ENCODE measurements at places on chromosomes 16 and 17.

DNA sequence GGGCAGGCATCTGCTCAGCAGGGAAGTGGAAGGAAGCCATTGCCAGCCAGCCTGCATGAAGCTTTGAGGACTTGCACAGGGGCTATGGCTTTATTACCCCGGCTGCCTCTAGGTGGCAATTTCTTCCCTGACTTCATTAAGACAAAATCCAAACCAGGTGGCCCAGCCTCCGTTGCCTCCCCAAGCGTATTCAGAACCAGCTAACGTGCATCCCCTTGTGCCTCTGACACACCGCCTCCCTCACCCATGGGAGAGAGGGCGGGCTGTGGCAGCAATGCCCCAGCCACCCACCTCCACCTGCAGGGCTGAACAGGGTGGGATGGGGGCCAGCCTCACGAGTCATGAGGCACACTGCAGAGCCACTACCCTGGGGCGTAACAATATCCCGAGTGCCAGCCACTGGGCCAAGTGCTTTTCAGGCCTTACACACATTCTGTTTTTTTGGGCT is 6.8 kb downstream of the KIFC3 start:
- DNase-seq = peak; percentile 58

DNA sequence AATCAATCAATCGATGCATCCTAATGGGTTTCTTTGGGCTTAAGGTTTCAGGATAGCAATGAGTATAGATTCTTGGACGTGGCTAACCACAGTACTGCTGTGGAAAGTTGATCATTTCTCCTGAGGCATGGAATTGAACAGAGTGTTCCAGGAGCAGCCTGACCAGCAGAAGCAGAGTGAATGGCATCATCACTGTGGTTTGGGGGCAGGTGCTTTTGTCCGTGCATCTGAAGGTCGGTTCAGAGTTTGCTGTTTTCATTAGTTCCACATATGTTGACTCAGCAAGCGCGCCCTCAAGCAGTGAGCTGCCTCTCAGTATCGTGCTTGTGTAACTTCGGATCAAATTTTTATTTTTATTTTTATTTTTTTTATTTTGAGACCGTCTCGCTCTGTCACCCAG is 24.9 kb downstream of the KIAA0513 start:
- no peak for DNase-seq

DNA sequence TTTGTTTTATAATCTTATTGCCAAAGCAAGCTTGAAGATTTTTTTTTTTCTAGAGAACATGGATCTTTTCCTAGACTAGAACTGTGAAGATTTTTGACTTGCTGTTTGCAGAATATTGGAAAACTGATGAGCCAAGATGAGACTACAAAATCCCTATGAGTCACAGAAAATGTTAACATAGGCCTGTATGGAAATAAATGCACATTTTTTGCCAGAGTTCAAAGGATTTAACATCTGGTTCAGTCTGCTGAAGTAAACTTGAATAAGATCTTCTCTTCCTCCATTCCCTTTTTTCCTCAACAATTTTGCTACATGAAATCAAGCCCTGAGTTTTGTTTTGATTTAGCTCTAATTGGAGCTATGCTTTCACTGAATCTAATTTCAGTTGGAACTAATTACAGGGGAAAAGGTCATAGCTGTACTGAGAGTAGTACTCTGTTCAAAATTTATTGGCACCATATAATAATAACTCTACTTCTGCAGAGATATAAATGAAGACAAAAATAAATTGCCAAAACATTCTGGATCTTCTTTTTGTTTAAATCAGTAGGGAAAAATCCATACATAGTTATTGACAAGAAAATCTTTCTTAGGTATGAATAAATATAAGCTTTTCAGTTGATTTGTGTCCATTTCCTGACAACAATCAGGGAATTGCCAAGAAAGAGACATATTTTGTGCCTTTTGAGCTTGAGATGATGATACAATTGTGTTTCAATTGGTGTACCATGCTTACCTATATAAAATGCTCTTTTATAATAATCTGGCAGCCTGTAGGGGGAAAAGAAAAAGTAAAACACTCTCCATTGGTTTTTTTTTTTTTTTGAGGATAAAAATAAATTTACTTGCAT is 387.5 kb upstream of the GOT2 start:
- DNase-seq = no peak

GRCh38 chr16:1877804-1878203 is 5.8 kb upstream of the MEIOB start:
- no peak for DNase-seq

- no peak for DNase-seq
Observed at GRCh38 chr17:74491626-74492025, 25.2 kb downstream of the CD300A start.

- no peak for DNase-seq
Observed at GRCh38 chr17:30958187-30958586, 12.7 kb upstream of the RNF135 start.

- no peak for DNase-seq
Observed at GRCh38 chr17:58432806-58433573, 15.7 kb upstream of the RNF43 start.

DNA sequence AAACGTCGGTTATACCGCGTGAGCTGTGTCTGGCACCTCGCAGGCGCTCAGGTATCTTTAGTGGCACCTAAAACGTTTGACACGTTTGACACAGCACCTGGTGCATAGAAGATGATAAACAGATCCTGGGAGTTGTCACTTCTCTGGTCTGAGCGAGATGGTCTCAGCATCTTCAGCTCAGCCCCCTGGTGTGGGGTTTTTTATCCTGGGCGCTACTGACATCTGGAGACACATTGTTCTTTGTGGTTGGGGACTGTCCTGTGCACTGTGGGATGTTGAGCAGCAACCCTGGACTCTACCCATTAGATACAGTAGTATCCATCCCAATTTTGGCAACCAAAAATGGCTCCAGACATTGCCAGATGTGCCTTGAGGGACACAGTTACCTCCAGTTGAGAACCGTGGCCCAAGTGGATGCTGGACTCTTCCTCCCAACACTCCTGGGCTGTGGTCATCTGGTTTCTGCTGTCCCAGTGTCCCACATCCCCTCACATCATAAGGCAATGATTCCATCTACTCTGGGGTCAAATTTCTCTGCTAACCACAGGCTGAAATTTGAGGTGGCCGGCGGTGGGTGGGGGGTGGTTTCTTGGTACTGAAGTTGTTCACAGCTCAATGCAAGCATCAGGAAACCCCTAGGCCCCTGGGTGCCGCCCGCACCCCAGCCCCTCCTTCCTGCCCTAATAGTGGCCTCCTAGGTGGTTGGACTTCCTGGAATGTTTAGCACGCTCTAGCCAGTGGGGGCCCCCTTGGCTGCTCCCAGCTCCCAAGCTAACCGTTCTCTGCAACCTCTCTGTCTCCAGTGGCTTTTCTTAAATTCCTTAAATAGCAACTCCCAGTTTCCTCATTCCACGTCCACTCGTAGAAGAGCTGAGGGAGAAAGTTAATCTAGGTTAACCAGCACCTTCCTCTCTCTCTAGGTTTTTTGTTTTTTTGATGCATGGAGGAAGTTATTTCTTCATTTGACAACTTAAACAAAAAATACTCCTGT is 124.8 kb downstream of the ABCC1 start:
- DNase-seq = no peak

- DNase-seq = no peak
Observed at GRCh38 chr16:50121721-50122445, 31.2 kb upstream of the TENT4B start.

DNA sequence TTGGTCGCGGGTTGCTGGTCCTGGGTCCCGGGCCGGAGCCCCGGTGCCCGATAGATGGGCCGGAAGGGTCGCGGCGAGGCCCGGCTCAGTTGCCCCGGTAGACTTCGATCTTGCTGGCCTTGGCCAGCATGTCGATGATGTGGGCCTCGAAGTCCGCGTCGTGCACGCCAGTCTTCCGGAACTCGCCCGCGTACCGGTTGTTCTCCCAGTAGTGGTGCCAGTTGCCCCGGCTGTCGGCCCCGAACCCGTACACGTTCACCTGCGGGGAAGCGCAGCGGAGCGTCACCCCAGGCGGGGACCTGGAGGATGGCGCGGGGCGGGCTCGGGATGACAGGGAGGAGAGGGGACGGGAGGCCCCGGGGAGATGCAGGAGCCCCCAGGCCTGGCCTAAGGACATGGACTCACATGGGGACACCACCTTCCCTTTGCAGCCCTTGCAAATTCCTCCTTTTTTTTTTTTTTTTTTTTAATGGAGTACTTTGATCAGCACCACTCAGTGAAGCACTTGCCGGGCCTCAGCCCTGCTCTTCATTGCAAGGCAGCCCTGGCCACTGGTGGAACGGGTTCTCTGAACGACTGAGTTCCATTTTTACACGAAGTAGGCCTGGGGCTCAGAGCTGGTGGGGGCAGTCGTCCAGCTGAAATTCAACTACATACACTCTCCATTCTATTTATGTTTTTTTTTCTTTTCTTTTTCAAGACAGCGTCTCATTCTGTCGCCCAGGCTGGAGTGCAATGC is 35.1 kb downstream of the DDX19A start:
- no peak for DNase-seq

GRCh38 chr16:58116081-58116480 is 13.1 kb downstream of the CFAP20 start:
- no peak for DNase-seq

DNA sequence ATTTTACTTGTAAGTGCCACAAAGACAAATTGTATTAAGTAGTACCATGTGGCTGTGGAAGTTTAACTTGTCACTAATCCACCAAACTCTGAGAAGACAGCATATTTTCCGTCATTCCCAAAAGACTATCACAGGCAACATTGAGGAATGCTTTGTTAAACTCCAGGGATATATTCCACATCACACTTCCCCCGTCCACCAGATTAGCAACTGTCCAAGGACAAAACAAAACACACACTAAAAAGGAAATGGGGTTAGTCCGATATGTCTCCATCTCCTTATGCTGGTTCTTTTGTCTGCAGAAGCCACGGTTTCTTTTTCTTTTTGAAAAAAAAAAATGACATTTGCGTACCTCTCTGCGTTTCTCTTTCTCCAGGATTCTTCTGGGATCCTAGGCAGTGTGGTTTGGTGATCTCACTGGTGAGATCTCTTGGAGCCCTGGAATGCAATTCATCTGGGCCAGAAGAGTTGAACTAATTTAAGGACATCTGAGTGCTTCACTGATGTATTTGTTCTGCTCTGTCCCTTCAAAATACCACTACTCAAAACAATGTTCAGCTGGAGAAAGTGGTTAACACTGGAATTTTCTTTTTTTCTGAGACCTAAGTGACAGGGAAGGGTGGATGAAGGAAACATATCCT is 40.6 kb downstream of the PRKCB start:
- no peak for DNase-seq

DNA sequence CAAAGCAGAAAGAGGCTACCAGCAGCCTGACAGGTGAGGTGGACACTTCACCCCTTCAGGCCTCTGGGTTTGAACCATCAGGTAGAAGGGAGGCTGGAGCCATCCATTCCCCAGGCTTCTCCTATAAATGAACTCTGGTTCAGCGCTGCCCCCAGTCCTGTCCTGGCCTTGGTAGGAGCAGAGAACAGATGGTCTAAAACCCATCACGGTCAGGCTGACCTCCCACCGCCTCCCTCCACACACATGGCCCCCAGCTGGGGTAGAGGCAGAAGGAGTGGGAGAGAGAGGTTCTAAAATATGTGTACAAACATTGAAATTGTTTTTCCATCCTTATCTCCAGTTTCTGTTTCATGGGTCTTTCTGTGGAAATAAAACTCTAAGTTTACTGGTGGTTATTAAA is 59.7 kb upstream of the DNAJA2 start:
- DNase-seq = no peak

DNA sequence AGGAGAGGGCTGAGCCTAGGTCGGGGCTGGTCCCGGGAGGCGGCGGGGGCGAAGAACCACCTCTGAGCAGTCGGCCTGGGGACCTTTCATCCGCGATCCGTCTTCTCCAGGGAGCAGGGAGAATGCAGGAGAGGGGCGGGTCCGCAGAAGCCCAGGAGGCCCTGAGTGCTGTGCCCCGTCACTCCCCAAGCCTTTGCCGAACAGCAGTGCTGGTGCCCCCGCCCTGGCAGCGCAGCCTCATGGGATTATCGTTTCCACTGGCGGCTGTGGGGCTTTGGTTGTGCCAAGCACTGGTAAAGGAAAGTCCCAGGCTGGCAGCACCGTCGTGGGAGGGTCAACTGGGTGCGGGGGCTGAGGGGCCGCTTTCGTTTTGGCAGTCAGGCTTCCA is 631 bp downstream of the TBL3 start:
- DNase-seq = no peak

DNA sequence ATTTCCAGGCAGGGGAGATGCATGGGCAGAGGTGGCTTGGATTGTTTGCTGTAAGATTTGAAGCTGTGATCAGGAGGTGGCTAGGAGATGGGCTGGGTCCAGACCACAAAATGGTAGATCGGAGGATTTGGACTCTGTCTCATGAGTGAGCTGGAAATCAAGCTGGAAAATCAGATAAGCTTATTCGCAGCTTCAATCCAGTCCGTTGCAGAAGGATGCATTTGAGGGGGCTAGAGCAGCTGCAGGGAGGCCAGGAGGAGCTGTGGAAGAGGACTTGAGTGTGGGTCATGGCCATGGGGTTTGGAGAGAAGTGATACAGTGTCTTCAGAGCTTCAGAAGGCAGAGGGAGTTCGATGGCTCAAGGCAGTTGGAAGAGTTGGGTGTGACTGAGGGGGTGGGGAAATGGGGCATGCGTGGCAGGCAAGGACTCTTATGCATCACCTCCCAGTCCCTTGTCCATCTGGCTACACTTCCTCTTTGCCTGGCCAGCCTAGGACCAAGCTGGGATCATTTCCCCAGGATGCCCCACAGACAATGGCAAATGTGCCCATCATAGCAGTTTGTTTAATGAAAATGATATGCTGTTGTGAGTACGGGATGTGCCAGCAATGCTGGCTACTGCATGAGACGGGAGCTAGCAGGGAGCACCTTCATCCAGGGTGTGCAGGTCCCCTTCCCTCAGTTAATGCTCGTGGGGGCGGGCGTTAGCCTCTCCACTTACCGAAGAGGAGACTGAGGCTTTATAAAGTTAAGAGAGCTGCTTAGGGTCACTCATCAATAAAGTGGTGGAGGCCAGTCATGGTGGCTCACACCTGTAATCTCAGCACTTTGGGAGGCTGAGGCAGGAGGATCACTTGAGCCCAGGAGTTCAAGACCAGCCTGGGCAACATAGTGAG is 20.6 kb downstream of the QPRT start:
- no peak for DNase-seq

- no peak for DNase-seq
Observed at GRCh38 chr17:76153202-76153601, 12.2 kb upstream of the FOXJ1 start.

GRCh38 chr17:70796757-70797156 is 627.4 kb downstream of the KCNJ2 start:
- DNase-seq = no peak
